ENCODE measurements at places on chromosomes 12 and 14.

GRCh38 chr12:124028555-124028925 lies 55.5 kb downstream of the ZNF664 start:
- DNase-seq, result no peak

- no peak for DNase-seq
Measured at GRCh38 chr14:39109893-39110715, 4.0 kb upstream of the GEMIN2 start.

DNA sequence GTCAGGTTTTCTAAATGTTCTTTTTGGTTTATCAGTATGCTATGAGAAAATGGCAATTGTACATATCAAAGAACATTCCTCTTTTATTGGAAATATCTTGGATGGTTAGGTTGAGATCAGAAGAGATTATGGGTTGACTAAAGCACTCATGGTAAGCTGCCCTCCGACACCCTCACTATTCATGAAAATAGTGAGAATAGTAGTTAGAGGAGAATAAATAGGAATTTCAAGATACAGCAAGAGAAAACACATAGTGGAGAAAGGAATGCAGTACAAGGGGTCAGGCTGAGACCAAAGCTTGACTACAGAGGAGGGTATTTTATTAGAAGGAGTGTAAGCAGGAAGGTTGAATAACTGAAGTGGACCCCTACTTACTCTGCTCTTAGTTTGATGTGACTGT lies 112.5 kb downstream of the PTPRQ start:
- no peak for DNase-seq

- DNase-seq, result no peak
Measured at GRCh38 chr12:39413836-39414771, 28.8 kb downstream of the KIF21A start.

DNA sequence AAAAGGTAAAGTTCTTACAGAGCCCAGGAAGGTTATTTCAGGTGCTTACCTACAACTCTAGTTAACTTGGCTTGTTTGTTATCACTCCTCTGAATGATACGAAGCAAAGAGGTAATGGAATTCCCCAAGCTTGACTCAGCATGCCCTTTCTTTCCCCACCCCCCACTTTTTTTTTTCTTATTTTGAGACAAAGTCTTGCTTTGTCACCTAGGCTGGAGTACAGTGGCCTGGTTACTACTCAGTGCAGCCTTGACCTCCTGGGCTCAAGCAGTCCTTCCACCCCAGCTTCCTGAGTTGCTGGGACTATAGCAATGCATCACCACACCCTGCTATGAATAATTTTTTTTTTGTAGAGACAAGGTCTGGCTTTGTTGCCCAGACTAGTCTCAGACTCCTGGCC lies 17.1 kb upstream of the YBX3 start:
- peak; percentile 12 for DNase-seq

- no peak for DNase-seq
Measured at GRCh38 chr14:99280066-99280731, 8.2 kb upstream of the BCL11B start.

- no peak for DNase-seq
Measured at GRCh38 chr12:108895220-108895802, 15.4 kb downstream of the DAO start.

DNA sequence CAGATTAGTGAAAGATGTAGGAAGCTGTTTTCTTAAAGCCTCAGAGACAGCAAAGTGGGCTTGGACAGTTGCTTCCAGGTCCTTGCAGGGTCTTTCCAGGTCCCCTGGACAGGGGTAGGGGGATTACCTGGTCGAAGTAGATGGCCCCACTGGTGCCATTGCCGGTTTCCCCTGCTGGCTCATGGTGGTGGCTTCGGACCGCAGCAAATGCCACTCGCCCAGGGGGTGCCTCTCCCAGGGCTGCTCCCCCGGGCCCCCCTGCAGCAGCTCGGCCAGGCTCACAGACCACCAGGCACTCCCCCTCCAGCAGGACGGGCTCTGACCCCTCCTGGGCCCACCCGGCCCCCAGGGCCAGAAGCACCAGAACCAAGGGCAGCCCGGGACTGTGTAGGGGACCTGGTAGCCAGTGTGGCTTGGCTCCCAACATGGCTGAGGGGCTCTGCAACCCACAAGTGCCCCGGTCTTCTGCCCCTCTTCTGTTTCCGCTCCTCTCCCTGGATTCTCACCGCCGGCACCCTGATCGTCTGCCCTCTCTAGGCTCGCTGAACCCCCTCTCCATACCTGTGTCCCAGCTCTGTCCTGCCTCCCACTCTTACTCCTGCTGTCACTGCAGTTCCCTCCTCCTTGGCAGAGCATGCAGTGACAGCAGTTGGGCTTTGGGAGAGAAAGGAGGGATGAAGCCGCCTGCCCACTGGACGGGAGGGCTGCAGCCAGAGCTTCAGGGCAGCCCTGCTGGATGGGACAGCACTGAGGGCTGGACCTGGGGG lies 657 bp downstream of the CBLN3 start:
- DNase-seq, result no peak

All from ELF-1 (cell line).